ENCODE measurements at places on chromosomes 11 and 22.

DNA sequence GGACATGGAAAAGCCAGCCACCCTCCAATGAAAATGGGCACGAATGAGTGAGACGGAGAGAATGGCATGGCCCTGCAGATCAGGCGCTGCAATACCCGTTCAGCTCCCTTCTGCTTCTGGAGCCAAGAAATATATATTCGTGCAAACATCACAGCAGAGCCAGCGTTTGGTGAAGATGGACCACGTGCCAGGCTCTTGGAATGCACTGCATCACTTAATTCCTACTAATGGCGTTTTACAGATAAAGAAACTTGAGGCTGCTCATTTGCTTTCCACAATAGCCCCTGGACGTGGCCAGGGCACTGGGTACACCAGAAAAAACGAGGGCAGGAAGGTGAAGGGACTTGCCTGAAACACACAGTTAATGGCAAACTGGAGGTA, 1.6 kb upstream of the FXYD2 start:
- no peak for DNase-seq

GRCh38 chr11:92865352-92865751, 104.1 kb upstream of the MTNR1B start:
- no peak for DNase-seq

GRCh38 chr11:11895672-11896071, 53.9 kb downstream of the USP47 start:
- no peak for DNase-seq

DNA sequence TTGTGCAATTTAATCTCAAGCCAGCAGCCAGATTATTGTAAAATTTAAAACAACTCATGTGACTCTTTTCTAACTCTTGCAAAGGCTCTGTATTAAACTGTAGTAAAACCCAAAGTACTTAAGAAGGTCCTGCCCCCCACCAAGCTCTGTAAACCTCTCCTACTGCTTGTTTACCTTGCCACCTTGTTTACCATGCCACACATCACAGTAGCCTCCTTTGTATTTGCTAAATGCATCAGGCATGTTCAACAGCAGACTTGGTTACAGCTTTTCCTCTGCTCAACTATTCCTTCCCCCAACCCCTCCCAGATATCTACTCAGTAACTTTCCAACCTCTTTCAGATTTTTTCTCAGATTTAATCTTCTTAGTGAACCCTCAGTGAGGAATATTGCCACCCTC, 861.6 kb downstream of the METTL15 start:
- no peak for DNase-seq

GRCh38 chr11:84247926-84248325, 961.8 kb upstream of the CCDC90B start:
- no peak for DNase-seq

DNA sequence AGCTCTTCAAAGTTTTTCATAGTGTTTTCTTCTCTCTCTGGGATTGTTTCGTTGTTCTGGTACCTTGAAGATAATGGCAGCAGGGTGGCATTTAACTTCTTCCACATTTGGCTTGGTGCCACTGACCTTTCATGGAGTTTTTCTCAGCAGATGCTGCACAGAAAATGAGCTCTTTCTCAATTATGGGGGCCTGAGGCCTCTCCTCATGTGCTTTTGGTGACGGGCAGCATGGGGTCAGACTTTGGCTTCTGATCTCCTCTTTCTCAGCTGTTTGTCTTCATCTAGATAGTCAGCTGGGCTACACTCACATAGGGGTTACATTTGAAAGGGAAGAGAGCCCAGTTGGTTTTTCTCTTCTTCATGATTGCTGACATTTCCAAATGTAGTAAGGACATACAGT, 76.3 kb downstream of the FAT3 start:
- no peak for DNase-seq

- DNase-seq = no peak
These were observed 81.5 kb upstream of the TP53AIP1 start for GRCh38 chr11:129023968-129024676.

- DNase-seq = no peak
These were observed 868 bp upstream of the SYCE3 start for GRCh38 chr22:50563413-50564160.

GRCh38 chr11:46239801-46240061, 37.7 kb upstream of the CREB3L1 start:
- no peak for DNase-seq

- no peak for DNase-seq
These were observed 142.2 kb downstream of the ST3GAL4 start for GRCh38 chr11:126497581-126498122.

DNA sequence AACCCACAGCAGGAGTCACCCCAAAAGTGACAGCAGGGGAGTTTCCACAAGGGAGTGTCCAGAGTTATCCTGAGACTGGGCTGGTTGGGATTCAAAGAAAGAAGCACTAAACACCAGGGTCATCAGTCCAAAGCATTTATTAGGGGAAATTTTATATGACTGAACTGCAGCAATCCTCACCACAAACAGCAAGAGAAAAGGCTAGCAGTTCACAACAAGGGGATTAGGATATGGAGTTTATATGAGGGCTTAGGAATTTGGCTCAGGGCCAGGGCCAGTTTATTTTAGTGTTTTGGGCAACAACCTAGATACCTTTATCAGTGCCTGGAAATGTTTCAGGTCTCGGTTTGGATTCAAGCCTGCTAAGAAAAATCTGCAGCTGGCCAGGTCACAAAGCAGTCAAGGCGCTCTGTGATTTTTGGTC, 4.6 kb upstream of the TMEM126A start:
- no peak for DNase-seq
